Hippocampal formation (tissue), 2 donors: ENCODE measurements at places on chromosomes 6 and 20.

GRCh38 chr20:54176610-54177009, 2.8 kb upstream of the CYP24A1 start:
- DNase-seq: no peak

GRCh38 chr6:100451577-100451976, 13.1 kb downstream of the SIM1 start:
- DNase-seq: no peak

DNA sequence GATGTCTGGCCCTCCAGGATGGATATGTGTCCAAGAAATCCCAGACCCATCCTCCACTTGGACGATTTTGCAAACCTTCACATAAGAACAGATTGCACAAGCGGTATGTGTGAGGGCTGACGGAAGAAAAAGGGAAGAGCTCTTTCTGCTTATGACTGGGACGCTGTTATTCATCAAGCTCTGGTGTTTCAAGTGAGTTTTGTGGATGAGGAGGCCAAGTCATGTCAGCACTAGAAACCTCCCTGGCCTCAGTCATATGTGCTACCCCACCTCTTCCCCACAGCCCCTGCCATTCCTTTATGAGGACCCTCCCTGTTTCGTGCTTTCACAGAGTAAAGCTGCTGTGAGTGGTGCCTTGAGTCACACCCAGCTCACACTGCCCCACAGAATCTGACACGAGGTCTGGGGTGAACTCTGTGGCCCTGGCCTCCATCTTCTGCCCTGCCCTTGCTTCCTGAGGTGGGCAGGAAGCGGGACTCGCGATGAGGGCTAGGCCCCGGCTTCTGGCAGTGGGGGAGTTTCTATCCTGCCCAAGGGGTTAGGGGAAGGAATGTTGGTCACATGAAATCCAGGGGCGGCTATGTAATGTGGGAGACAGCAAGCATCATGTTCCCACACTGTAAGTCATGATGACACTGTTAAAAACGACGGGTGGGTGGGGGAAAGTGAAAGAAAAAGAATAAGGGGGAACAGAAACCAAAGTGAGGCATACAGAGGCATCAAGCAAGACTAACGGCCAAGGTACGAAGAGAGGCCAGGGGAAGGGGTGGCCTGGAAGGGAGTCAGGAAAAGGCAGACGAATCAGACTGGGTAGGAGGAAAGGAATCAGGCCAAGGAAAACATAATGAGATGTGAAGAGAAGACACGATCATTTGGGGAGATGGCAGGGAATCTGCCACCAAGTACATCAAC, 78.1 kb downstream of the PRDM1 start:
- DNase-seq: no peak

GRCh38 chr6:157563611-157564284, 182.8 kb downstream of the ZDHHC14 start:
- no peak for DNase-seq

DNA sequence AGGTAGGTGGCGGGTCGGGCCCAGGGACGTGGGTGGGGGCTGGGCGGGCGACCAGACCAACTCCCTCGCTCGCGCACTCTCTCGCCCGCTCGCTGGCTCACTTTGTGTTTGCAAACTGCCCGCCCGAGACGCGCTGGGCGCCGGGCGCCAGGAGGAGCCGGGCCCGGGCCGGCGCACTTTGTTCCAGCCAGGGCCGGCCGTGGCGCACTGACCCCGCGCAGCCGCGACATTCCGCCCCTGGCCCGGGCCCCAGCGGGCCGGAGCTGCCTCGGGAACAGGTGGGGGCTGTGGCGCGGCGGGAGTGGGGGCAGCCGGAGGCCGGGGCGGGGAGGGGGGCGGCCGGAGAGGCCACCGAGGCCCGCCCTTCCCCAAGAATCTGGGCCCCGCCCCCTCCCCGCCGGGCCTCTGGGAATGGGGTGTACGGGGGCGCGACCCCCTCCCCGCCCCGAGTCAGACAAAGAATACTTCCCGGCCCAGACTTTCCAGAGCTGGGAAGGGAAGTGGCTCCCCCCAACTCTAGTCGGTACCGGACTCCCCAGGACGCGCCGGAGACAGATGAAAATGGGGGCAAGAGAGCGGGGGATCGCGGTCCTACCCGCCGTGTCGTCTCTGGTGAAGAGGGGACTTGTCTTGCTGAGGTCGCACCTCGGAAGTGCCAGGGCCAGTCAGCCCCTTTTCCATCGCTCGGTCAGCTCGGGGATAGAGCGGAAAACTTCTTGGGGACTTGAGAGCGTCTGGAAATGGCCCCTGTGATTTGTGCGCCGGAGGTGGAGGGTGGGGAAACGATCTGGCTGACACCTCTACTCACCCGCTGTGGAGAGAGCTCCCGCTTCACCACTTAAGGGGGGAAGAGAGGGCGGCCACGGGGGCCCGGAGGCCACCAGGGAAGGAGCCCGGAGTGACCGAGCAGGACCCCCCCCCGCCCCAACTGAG, 951 bp downstream of the FOXP4 start:
- peak; percentile 40 for DNase-seq

- DNase-seq: no peak
Observed at GRCh38 chr6:144722154-144722737, 437.1 kb downstream of the UTRN start.

GRCh38 chr6:6925391-6926164, 182.2 kb upstream of the RREB1 start:
- no peak for DNase-seq

DNA sequence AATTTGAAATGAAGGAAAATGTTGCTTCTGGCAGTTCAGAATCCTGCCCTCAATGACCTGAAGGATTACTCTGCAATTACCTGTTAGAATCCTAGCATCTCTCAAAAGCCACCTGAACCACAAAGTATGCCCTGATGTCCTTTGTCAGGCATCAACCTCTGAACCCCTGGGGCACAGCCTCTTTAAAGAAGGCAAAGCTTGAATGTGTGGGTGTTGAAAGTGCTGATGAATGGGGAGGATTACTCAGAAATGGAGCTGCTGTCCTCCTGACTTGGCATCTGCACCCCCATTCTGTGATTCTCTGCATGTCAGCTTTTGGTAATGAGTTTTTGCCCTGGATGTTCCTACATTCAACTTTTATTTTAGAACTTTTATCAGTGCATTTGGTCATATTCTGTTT, 179.2 kb downstream of the PKHD1 start:
- no peak for DNase-seq

- DNase-seq: no peak
Observed at GRCh38 chr6:27294409-27294808, 17.7 kb downstream of the POM121L2 start.

GRCh38 chr20:47656318-47656717, 129.0 kb downstream of the SULF2 start:
- DNase-seq: no peak

- no peak for DNase-seq
Observed at GRCh38 chr6:44049163-44049988, 77.9 kb downstream of the MRPL14 start.
